ENCODE measurements at places on chromosomes 5 and 9.
A peak's percentile ranks its signal among the peaks of the same experiment; 100 is the strongest.

DNA sequence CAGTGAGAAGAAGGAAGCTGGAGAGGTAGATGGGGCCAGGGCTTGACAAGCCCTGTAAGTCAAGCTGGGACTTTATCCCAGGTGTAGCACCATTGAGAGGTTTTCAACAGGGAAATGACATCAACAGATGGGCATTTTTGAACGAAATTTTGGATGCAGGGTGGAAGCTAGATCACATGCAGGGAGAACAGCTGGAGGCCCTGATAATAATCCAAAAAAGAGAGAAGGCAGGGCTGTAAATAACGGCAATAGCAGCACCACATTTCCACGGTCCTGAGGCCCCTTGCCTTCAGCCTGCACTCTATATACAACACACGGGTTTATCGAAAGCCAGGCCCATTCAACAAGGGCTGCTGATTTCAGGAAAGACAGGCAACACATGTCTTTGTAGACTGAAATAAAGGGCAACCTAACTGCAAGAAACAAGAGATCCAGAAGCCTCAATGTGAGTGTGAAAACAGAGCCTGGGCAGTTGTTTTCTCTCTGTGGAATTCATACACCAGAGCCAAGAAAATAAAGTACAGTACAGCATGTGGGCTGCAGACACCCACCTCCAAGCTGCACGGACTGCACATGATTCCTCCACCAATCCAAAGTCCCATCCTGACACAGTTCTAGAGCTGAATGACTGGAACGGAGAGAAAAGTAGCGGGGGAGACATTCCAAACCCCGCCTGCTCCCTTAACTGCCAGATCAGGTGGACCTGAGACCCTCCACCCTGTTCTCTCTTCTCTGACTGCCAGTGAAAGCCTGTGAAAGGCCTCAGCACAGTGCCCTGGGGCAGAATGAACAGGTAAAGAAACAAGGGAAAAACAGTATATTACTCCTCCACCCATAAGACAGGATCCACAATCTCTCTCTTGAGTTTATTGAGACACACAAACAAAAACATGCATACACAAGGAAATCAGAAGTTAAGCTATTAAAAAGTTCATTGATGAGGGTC is 36.3 kb downstream of the KLHL3 start:
- DNase-seq = no peak

GRCh38 chr5:53017383-53017782 is 28.2 kb downstream of the ITGA2 start:
- no peak for DNase-seq

DNA sequence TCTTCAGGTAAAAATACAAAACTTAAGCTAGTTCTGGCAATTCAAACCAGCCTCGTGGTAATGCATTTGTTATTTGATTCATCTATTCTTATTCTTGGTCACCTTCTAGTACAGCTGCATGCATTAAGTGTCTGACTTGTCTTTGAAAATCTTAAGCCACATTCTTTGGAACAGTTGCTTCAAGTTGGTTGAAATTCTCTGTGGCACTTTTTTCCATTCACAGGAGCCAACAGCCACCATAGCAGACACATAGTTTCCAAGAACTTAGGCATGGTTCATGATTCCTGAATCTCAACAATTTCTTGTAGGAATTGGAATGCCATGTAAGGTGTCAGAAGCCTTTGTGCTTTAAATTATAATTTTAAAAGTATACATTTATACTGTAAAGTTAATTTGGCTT is 47.4 kb upstream of the MEF2C start:
- no peak for DNase-seq

GRCh38 chr5:6340100-6340499 is 38.2 kb downstream of the MED10 start:
- no peak for DNase-seq

GRCh38 chr5:31427013-31427723 is 104.7 kb downstream of the DROSHA start:
- no peak for DNase-seq

DNA sequence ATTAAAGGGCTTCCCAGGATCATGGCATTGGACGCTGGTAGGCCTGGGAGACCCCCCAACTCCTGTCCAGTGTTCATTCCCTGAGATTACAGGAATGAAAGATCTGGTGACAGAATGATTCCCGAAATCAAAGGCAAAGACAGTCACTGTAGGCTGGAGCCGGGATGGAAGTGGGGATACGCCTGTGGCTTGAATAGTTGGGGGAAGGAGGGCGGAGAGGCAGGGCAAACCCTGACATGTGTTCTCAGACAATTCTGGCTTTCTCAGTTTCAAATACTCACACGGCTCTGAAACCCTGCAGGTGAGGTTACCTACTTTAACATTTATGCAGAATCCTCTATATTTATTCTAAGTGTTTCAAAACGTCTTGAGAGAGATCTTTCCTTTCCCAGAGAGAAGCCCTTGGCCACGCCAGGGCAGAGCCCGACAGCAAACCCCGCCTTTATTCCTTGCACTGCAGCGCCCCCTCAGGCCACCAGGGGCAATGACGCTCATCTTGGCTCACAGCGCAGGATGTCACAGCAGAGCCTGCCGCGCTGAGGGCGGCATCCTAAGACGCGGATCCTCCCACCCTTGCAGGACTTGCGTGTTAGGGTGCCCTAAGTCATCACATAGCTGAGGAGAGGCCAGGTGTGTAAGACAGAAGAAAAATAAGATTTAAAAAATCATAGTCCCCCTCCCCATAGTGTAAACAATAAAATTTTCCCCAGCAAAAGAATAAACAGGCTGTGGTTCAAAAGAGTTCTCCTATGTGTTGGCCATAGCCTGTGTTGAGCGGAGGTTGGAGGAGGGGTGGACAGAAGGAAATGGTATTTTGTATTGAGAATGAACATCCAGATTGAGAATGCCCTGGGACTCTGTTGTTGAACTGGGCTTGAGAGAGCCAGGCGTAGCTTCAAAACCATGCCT is 284.5 kb downstream of the NTRK2 start:
- DNase-seq = peak; percentile 56

DNA sequence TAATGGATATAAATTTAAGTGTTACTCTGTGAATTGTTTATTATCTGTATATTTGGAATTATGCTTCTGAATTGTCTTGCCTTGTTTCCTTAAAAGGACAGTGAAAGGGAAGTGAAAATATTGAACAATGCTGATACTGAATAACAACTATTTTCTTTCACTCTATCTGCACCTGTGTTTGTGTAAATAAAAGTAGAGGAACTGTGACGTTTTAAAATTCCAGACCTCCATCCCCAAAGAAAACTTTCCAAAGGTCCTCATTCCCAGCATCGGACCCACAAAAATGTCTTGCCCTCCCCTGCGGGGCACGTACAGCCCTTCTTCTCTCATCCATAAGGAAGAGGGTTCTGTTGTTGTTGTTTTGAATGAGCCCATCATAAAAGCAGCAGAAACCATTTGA is 100.0 kb downstream of the NLN start:
- DNase-seq = no peak

- DNase-seq = no peak
Measured at GRCh38 chr5:132277971-132278853, 16.0 kb upstream of the SLC22A4 start.

DNA sequence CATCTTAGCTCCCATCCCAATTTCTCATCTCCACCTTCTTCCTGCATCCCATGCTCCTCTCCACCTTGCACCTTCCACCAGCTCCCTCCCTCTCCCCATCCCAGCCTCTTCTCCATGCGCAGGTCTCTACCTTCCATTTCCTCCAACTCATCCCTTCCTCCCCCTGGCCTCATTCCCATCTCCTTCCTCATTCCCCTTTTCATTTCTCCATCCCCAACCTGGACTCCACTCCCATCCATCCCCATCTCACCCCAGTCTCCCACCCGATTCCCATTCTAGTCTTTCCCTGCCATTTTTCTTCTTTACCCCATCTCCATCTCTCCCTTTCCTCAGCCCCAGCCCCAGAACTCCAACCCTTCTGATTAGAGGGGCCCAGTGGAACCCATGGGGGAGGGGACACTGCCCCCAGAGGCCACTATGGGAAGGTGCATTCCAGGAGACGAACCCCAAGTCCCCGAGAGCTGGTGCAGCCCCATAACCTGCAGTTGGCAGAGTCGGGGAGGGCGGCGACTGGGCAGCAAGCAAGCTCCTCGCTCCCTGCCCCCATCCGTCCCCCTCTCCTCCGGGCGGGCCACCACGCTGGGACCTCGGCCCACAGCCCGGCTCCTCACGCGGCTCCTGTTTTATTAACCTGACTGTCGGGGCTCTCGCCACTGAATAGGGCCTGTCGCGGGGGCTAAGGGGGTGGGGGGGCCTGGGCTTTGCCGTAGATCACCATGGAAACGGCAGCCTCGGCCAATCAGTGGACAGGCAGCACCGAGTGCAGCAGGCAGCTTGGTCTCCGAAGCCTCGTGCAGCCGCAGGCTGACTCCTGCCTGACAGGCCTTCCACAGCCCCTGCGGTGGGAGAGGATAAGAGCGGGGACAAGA is 66.7 kb downstream of the PCDH1 start:
- peak; percentile 26 for DNase-seq

DNA sequence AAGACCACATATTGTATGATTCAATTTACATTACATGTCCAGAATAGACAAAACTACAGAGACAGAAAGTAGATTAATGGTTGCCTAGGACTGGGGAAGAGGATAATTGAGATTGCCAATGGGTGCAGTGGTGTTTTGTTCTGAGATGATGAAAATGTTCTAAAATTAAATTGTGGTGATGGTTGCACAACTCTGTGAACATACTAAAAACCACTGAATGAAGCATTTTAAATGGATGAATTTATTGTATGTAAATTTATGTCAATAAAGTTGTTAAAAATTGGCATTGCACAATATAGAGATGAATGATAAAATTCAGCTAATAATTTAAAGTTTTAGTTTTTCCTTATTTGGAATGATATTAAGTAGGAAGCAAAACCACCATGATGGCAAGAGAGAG is 109.5 kb upstream of the NR4A3 start:
- no peak for DNase-seq

DNA sequence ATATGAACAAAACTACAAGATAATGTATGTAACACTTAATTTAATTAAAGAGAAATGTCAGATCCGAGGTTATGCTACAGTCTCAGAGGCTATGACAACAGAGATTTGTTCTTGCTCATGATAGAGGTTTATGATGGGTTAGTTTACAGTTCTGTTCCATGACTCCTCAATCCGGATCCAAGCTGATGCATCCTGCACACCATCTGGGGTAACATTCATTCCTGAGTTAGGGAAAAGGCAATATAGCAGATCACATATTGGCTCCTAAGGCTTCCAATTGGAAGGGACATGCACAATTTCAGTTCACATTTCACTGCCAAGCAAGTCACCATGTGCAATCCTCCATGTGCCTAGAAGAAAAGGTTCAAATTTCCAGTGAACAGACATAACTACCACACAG is 40.4 kb downstream of the ABLIM3 start:
- DNase-seq = no peak

GRCh38 chr9:72565535-72565934 is 44.1 kb downstream of the TMC1 start:
- DNase-seq = no peak

- DNase-seq = no peak
Measured at GRCh38 chr5:158563760-158564390, 535.8 kb downstream of the EBF1 start.

- DNase-seq = no peak
Measured at GRCh38 chr9:20670395-20670794, 13.7 kb upstream of the FOCAD start.

DNA sequence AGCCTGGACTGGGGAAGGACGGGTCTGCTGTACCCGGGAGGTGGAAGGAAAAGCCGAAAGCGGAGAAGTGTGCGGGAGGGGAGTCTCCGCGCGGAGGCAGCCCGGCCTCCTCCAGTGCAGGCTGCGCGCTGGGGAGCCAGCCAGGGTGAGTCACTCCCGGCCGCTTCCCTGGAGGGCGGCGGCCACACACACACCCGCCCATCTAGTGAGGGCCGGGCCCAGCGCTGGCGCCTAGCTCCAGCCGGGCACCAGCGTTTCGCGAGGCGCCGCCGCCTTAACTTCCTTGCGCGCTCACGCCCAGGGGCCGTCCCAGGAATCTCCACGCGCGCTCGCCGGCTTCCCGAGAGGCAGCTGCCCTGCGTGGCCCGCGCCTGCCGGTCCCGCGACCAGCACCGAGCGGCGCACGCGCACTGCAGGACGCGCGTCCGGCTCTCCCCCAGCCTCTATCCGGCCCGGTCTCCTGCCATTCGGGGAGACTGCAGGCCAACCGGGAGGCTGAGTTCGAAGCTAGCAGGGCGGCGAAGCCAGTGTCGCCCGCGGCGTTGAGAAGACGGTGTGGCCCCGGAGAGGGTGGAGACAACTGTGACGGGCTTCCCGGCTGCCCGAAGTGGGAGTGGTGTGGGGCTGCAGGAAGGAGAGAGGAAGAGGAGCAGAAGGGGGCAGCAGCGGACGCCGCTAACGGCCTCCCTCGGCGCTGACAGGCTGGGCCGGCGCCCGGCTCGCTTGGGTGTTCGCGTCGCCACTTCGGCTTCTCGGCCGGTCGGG is at the start of gene JAK2:
Gene JAK2 (plus strand): TSS at position 652 of the 765 bp plus-strand sequence. CDS start 36,716 bp downstream, outside the sequence.
- DNase-seq = peak; percentile 96

DNA sequence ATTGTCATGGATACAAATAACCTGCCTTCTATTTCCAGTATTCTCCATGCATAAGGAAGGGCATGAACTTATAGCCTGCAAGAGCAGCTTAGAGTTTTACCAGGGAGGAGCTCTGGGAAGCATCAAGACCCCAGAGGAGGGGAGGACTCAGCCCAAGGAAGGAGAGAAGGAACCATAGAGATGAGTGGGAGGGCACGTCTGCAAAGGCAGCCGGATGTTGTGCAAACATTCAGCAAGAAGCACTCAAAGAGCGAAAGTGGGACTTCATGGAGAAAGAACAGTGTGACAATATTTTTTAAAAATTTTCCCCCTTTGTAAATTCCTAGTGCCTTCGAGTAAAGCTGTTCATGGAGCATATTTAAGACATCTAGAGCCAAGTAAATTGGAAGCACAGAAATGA is 270.1 kb upstream of the PTGER4 start:
- DNase-seq = no peak

DNA sequence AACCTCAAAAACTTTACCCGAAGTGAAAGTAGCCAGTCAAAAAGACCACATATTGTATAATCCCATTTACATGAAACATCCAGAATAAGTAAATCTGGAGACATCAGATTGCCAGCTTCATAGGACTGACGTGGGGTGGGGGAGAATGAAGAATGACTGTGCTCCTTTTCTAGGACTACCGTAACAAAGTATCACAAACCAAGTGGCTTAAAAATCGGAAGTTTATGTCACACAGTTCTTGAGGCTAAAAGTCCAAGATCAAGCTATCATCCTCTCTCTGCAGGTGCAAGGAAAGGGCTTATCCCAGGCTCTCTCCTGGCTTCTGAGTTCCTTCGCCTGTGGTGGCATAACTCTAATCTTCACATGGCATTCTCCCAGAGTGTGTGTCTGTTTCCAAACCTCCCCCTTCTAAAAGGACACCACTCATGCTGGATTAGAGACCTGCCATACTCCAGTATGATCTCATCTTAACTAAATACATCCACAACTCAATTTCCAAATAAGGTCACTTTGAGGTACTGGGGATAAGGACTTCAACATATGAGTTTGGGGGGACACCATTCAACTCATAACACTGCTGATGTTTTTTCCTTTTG is 25.5 kb downstream of the ADAM19 start:
- peak; percentile 66 for DNase-seq
